GF-D8 (cell line): ENCODE measurements at places on chromosomes 6 and 20.
A peak's percentile ranks its signal among the peaks of the same experiment; 100 is the strongest.

DNA sequence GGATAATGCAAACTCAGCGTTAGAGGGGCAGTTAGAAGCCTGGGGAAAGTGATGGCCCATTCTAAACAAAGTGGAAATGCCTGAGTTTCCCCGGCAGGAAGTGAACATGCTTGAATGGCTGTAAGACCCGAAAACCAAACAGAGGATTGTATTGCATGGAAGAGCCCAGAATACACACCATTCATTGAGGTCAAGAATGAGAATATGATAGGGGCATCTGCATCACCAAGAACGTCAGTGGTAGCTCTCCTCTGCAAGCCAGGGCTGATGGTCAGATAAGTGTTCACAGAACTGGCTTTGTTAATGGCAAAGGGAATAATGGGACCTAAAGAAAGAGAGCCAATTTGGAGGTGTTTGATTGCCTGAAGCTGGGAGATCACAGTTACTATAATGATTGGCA is 663.4 kb downstream of the KHDRBS2 start:
- DNase-seq = no peak

- DNase-seq = no peak
Observed at GRCh38 chr6:107179004-107179403, 63.7 kb upstream of the BEND3 start.

DNA sequence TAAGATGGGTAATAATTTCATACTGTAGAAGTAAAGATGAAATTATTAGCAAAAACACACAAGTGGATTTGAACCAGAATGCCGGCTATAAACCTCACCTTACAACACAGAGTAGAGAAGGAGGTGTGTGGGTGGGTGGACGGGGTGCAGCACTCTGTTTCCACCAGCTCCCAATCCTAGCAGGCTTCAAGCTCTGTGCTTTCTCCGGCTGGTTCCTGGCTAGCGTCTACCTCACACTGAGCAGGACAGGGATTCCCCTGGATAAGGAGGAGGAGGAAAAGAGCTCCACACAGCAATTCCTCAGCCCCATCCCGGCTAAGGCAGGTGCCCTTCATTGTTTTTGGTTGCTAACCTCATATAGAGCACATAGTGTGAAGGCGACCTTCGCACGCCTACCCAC is 453.3 kb downstream of the C6orf118 start:
- no peak for DNase-seq

- DNase-seq = no peak
Observed at GRCh38 chr20:63580796-63581461, 6.9 kb upstream of the HELZ2 start.

- no peak for DNase-seq
Observed at GRCh38 chr20:16005915-16006493, 567.2 kb downstream of the KIF16B start.

- no peak for DNase-seq
Observed at GRCh38 chr6:11835065-11835464, 56.5 kb upstream of the ADTRP start.

DNA sequence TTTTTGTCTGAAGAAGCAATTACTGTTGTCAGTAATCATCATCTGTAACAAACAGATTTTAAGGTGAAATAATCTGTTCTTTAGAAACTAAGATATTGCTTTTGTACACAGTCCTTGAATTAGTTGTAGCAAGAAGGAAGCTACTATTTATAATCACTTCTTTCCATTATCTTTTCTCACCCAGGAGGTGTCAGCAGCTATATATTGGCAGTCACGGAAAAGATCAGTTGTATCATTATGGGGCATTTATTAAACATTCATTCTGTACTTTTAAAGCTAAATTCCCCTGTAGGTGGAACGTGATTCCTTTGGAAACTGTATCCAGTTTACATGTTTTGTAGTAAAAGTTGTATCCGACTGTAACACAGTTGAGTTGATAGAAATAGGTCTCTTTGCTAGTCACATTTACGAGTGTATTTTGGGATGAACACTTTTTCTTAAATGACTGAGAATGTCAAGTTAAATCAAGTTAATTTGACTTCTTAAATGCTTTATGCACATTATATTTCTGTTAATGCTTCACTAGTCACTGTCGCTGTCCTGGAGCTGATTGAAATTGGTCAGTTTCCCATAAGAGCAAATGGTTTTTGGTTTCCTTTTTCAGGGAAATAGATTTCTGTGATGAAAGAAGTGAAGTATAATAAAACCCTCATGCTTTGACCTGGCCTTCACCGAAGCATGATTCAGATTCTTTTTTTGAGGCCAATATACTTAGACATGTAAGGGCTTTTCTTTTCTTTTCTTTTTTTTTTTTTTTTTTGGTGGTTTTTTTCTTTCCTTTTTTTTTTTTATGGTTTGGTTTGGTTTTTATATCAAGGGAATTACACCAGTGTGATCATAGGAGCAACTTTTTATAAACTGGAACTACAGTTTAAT is 5.1 kb downstream of the QKI start:
- DNase-seq = no peak

- peak; percentile 57 for DNase-seq
Observed at GRCh38 chr20:56463428-56463827, 5.0 kb upstream of the RTF2 start.

DNA sequence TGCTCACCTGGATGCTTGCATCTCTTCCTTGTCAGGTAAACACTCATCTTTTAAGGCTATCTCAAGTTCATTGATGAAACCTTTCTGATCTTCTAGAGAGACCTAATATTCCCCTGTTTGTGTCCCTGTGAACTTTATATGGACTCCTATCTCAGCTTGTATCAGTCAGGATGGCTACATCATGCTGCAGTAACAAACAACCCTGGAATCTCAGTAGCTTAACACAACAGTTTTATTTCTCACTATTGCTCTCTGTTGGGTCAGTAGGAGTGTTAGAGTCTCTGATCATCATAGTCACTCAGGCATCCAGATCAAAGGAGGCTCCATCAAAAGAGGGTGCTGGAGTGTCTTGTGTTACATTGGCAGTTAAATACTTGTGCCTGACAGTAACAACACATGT is 12.2 kb upstream of the C2 start:
- no peak for DNase-seq

- DNase-seq = no peak
Observed at GRCh38 chr6:18185624-18186023, 30.4 kb downstream of the KDM1B start.

DNA sequence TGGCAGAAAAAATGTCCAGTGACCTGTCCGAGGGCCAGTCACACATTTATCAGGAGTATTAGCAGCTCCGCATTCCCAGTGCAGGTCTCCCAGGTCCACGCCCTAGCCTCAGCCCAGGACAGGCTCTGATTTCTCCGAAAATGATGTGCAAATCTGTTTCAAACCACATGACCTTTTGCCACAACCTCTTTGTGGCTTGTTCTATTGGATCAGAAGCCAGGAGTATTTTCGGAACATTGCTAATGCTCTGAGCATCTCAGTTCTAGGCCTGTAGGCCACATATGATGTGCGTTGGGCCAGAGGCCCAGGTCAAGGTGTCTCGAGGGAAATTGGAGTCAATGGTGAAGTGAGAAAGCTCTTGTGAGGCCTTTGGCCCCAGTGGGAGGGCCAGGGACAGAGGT is 40.4 kb downstream of the SNX5 start:
- no peak for DNase-seq

DNA sequence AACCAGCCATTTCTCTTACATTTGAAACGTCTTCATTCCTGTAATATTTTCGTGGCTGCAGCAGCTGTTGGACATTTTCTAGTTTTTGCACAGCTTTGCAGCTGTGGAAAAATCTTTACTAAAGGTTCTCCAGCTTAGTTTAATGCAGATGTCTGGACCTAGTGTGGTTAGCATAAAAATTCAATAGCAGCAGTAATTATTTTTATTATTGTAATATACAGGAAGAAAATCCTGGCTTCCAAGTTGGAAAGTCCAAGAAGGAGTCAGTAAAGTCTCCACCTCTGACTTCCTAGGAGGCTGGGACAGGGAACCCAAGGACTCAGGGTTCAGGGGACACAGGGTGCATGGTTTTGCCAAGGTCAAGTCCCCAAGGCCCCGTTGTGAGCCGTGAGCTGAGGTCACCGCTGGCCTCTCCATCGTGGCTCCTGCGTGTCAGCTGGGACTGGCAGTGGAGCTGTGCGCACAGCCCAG is 230.6 kb downstream of the FNDC1 start:
- DNase-seq = no peak

DNA sequence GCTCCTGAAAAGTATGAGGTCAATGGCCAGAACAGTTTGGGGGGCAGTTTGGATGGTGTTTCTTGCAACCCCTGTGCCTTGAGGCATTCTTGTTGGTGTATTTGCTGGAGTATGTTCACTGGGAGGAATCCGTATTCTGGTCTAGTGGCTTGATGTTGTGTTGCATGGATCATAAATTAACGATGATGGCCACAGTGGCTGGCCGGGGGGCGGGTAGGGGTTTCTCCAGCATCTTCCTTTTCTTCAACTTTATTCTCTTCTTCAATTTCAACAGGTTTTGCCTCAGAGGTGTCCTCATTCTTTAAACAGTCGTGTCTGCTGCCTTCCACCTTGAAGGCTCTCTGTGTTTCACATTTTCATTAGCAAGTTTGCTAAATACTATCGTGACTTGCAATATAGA is 43.0 kb upstream of the THBS2 start:
- no peak for DNase-seq

GRCh38 chr6:134523903-134524650 is 206.2 kb upstream of the SGK1 start:
- no peak for DNase-seq
